Foreskin keratinocyte (primary cell): ENCODE measurements at places on chromosomes 1 and 21.

- DNase-seq = no peak
Observed at GRCh38 chr1:51733793-51734522, 117.1 kb downstream of the OSBPL9 start.

DNA sequence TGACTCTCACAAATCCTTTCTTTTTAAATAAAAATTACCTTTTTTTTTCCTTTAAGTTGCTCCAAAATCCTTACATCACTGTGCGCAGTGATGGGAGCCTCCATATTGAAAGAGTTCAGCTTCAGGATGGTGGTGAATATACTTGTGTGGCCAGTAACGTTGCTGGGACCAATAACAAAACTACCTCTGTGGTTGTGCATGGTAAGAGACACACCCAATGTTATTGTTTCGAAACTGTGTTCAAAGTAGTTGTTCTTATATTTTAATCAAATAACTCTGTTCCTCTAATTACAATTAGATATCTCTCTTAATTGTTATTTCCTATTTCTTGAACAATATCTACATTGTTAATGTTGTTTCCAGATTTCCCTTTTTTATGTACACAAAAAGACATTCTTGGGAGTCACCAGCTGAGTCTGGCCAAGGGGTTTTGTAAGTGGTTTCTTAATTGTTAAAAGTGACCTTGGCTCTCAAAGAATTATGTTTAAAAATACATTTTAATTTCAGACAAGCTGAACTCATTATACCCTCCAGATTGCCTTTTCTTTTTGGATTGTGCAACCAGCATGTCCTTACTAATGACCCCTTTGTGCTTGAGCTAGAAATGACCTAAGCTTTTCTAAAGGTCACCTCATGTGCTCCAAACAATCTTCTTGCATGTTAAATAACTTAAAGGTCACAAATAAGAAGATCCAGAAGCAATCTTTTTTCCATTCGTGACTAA is 250.1 kb downstream of the HMCN1 start:
- DNase-seq = no peak

- no peak for DNase-seq
Observed at GRCh38 chr1:100893718-100894117, 924 bp downstream of the EXTL2 start.

DNA sequence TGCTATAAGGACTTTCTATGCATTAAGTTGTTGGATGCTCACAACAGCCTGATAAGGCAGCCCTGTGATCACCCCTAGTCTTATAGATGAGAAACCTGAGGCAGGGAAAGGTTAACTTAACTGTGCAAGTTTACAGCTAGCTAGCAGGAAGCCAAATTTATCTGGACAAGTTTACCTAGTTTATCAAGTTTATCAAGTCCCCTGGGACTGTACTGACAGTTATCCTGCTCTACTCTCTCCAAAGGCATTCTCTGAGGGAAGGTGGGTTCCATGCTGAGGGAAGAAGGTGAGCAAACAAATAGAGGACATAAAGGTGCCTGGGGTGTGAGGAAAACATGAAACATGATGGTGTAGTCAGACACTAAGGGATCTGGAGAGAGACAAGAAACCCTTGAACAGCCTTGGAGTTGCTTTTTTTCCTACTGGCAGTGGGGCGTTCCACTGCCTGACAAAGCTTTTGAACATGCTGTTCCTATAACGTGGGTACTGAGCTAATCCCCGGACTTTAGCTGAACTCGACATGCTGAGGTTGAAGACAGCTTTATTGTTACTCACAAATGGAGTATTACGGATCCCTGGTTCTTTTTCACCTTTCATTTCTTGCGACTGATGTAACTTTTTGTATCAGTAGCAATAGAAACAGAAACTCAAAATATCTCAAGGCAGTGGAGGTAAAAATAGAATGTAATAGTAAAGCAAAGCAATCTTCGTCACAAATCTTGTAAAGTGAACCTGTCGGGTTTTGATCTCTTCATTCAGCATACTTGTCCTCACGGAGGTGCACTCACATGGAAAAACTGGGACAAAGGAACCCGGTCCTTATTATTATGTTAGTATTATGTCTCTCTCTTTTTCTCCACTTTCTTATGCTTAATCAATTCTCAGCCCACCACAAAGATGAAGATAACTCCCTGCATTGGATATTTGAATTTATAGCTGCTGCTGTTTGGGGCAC is 42.4 kb upstream of the ESRRG start:
- peak; percentile 51 for DNase-seq

DNA sequence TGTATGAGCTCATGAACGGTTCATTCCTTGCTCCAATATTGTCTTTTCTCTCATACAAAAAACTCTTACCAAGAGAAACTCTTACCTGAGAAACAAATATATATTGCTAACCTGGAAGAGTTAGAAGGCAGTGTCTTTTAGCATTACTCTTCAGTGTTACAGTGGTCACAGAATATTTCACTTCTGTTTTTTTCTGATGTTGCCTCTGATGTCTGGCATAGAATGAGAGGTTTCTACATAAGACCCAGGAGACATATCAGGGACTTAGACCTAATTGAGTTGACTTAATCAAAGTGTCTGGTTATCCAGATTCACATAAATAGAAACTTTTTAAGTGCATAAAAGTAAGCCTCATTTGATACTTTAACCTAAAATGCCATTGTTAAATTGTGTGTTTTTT is 923.8 kb downstream of the TTLL7 start:
- DNase-seq = no peak

GRCh38 chr1:202587859-202588485 is 122.3 kb downstream of the SYT2 start:
- no peak for DNase-seq

DNA sequence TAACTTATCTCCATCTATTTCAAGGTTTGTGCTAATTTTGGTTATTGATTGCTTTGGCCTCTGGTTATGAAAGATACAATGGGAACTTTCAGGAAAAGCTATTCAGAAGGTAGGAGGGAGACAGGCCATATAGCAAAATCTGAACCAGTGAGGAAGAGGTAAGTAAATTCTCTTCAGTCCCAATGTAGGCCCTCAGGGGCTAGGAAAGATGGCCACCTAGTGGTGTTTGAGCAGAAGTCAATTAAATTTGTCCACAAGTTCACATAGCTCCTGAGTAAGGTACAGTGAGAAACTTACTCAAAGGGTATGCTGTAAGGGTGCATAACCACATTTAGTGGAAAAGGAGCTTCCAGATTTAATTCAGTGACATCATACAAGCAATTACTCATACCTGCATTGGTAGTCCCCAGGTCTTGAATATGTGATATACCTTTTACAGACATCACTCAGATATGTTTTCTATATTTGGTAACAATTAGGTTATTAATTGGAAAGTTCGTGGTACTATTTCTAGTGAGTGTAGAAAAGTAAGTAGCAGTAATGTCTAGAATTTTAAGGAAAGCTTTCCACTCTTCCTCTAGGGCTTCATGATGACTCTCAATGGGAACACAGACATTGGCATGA is 21.4 kb upstream of the FMO1 start:
- DNase-seq = peak; percentile 61

- DNase-seq = no peak
Observed at GRCh38 chr1:59007820-59008598, 224.2 kb upstream of the JUN start.

- no peak for DNase-seq
Observed at GRCh38 chr1:223794136-223794880, 51.4 kb downstream of the TP53BP2 start.

- no peak for DNase-seq
Observed at GRCh38 chr21:38293113-38293512, 36.3 kb downstream of the KCNJ15 start.

DNA sequence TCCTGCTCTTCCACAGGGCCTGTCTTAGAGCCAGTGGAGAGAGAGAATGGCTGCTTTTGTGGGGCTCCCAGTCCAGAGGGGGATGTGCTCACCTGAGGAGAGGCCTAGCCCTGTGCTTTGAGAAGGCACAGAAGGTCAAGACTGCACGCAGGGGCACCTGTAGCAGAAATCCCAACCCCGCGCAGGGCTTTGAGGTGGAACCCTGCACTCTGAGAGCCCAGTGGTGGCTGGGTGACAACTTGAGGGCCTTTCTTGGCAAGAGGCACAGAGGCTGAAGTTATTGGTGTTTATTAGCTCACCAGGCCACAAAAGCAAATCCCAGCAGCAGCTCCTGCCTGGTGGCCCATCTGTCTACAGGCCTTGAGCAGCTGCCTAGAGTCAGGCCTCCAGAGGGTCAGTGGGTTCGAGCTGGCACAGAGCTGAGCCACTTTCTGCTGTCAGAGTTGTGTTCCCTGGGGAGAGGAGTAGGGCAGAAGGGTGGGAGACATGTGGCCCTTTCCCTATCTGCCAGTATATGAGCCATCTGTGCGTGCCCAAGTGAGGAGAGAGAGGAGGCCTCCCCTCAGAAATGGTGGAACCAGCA is 31.4 kb downstream of the SZRD1 start:
- no peak for DNase-seq
